NCI-H1930 (cell line): ENCODE measurements at places on chromosomes 6 and 20.

DNA sequence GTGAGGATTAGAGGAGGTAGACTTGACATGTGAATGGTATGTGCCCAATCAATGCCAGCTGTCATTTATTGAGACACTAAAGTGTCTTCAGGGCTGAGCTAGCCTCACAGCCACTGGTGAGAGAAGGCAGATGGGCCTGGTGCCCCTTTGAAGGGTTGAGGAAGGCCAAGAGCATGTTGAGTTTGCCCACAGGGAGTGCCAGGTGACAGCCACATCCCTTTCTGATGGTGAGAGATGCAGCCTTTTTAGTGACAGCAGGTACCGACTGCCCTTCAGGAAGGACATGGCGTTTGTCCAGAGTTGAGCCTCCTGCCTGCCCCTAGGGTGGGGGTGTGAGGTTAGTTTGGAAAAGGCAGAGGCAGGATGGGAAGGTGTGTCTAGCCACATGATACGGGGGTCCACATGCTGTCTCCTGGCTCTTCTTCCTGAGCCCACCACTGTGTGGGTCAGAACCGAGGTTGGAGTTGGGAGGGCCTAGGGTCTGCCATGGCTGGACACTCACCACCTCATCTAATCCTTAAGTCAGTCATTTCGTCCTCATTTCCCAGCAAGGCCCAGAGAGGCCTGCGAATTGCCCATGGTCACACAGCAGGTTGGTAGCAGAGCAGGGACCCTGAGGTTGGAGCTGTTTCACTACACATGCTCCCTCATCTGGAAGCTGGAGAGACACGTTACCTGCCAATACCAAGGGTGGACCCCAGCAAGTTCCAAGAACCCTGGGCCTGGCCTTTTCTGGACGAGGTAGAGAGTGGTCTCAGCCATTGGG lies 32.5 kb downstream of the SPDEF start:
- no peak for DNase-seq

DNA sequence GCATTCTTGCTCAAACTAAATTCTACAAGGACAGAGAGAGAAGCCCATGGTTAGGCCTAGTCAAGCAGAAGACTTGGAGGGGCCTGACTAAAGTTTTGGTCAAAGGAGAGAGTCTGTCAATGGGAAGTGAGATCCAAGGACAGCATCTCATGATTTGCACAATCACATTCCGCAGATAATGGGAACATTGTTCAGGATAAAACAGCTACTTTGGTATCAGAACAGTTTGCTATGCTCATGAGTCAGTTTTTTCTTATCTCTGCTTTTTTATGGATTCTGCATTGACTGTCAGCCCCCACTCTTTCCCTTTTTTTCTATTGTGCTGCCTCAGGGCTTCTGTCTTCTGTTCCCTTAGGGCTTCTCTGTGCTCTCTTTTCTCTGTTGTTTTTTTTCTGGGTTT lies 28.6 kb downstream of the AKAP7 start:
- DNase-seq, result no peak

GRCh38 chr6:109372130-109372529 lies 10.1 kb downstream of the CD164 start:
- DNase-seq, result no peak

DNA sequence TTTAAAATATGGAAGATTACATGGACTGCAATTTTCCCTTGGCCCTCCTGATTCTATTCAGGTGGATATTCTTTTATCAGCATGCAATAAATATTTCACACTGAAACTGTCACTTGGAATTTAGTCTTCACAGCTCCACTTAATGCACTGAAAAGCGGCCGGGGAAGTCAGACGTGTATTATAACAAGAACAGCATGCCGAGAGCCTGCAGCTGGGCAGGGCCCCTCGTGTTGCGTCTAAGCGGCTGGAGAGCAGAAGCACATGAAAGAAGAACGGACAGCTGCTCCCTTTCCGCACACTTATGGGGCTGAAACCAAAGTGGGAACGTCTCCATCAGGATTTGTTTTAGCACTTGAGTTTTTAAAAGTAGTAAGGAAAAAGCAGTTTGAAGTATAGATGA lies 57.2 kb downstream of the LYRM4 start:
- no peak for DNase-seq

DNA sequence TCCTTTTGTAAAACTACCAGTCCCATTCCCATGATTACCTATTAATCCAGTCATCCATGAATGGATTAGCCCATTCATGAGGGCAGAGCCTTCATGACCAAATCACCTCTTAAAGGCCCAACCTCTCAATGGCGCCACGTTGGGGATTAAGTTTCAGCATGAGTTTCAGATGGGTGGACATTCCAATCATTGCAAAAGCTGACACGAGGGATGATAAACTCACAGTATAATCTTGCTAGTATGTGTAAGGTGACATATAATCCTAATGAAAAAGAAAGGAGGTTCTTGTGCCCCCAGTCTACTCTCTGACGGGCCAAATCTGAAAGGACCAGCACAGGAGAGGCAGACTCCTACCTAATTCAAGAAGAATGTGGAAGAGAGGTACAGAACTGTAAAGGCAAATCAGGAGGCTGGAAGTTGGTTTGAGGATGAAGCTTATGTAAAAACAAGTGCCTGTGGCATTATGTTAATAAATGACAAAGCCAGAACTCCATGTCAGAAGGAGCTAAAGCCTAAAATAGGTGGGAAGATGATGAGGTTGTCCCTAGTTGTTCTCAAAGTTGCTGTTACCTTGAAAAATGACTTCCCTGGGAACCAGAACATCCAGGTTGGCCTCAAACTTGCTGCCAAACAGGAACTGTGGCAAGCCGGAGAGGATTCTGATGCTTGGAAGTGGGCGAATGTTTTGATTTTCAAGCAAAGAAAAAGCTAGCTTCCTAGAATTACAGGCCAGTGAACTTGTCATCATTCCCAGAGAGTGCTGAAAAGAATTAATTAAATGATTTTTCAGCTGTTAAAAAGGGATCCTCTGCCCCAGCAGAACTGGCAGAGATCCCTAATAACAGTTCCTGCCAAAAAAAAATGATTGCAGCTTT lies 106.5 kb upstream of the TIAM2 start:
- DNase-seq, result no peak
